Activated CD4-positive, CD25-positive, alpha-beta regulatory T cell (primary cell): ENCODE measurements at places on chromosomes 13 and 19.
A peak's percentile ranks its signal among the peaks of the same experiment; 100 is the strongest.

- DNase-seq: no peak
Observed at GRCh38 chr19:41323430-41324125, 13.6 kb downstream of the CCDC97 start.

GRCh38 chr19:7909471-7910067 lies 5.1 kb upstream of the TGFBR3L start:
- DNase-seq: no peak

GRCh38 chr13:82407321-82407720 lies 1475.0 kb downstream of the SLITRK1 start:
- DNase-seq: no peak

GRCh38 chr19:16032509-16033135 lies 43.7 kb upstream of the TPM4 start:
- no peak for DNase-seq

DNA sequence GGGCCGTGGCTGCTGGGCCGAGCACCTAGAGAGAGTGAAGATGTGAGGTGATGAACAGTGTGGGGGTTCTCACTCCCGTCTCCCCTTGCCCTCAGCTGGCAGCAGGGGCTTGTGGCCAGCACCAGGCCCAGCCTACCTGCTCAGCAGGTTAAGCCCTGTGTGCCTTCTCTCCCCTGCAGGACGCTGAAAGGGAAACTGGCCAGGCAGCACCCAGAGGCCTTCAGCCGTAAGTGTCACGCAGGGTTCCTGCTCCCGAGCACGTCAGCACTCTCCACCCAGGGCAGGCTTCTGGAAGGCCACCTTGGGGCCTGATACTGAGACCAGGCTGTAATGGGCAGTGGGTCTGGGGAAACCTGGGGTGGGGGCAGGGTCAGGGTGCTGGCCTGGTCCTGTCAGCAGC lies 4.7 kb upstream of the UBA52 start:
- DNase-seq: no peak

DNA sequence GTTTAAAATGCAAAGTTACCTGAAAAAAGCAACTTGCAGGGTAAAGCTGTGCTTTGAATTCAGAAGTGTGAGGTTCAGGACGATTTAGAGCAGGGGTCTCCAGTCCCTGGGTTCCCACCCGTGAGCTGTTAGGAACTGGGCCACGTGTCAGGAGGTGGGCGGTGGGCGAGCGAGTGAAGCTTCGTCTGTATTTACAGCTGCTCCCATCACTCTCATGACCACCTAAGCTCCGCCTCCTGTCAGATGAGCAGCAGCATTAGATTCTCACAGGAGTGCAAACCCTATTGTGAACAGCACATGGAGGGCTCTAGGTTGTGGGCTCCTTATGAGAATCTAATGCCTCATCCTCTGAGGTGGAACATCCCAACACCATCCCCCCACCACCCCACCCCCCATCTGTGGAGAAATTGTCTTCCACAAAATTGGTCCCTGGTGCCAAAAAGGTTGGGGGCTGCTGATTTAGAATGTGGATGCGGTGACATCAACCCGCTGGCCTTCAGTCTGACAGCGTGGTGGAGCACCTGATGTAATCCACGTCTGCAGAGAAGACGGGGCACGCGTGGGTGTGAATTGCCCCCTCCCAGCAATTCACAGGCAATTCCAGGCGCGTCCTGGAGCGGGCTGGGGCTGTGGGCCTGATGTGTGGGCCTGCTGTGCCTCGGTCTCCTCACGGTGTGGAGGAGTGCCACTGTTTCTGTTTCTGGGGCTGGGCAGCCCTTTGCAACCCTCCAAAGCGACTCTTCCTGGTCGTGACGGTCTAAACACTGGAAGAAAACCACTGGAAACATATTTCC lies 214.0 kb upstream of the SOX1 start:
- no peak for DNase-seq

DNA sequence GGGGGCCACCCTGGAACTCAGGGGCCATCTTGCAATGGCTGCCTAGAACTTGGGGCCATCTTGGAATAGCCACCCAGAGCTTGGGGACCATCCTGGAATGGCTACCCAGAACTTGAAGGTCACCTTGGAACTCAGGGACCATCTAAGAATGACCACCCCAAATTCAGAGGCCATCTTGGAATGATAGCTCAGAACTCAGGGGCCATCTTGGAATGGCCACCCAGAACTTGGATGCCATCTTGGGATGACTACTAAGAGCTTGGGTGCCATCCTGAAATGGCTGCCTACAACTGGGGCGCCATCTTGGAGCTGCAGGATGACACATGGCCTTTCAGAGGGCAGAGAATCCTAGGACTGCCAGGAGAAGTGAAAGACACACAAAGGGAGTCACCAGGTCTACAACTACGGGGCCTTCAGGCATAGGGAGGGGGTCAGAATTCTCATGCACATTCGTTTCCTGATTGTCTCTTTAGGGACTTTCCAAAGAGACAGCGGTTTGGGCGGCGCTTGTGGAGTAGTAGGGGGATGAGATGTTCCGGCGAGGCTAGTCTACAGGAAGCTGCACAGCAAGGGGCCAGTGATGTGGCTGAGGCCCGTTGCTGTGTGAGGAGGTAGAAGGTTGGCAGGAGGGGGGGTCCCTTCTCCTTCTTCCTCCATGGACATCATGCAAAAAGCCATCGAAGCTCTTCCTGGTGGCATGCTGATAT lies 125.0 kb downstream of the IER2 start:
- no peak for DNase-seq

DNA sequence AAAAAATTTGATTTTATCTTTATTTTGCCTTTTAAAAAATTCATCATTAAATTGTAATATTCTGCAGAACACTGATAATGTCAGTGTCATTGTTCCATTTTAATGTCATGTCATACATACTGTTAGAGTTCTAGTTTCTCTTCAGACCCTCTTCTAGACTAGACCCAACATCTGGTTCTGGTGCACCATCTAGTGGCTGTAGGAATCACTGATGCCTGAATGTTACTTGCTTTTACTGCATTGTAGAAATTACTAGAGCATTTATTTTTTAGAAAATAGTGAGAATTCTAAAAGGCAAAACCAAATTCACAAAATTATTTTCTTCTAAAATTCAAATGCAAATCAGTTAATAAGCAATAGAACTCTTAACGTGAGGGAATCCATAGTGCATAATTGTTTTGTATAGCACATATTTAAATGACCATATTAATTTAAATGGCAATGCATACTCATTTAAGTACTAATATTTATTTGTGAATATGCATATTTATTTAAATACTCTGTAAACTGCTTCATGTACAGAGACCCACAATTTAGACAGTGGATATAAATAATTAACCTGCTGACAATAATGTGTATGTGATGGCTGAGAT lies 425.7 kb downstream of the KLF12 start:
- DNase-seq: peak; percentile 34

GRCh38 chr13:51794964-51795363 lies 9.0 kb downstream of the DHRS12 start:
- no peak for DNase-seq

DNA sequence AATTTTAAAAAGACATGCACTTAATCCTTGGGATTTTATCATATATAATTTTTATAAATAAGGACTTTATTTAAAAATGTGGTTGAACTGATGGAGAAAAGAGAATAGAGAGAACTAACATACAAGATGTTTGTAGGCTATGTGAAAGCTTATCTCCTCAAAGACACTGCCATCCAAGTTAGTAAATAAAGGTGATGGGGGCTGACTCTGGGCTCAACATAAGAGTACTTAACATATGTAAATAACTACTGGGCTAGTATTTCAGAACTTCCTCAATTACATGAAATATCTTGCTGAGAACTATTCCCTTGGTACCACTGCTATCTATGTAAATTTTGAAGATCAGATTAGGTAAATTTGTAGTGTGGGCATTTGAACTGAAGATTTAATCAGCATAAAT lies 1017.3 kb upstream of the PCDH20 start:
- no peak for DNase-seq

DNA sequence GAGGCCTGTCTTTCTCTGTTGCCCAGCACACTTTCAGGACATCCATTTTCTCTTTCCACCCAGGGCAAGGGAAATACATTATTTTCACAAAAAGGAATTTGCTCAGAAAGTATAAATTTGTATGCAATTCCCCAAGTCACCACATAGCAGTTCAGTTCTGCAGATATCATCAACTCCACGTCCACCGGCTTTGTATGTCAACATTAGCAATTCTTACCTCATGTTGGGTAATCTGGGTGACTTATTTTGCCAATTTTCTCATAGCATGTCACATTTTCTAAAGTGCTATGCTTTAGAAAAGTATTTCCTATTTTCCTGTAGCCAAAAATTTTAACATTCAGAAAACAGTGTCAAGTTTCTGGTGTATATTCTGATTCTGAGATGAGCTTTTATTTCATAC lies 501.8 kb downstream of the EFNB2 start:
- DNase-seq: no peak

DNA sequence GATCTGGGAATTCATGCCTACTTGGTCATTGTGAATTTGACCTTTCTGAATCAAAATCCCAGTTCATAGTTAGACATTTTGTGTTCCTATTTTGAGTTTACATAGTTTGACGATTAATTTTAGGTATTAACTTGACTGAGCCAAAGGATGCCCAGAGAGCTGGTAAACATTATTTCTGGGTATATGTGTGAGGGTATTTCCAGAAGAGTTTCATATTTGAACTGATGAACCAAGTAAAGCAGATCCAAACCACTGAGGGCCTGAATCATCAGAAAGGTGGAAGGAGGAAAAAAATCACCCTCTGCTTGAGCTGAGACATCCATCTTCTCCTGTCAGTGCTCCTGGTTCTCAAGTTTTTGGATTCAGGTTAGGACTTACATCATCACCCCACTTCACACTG lies 116.6 kb downstream of the CYSLTR2 start:
- no peak for DNase-seq

DNA sequence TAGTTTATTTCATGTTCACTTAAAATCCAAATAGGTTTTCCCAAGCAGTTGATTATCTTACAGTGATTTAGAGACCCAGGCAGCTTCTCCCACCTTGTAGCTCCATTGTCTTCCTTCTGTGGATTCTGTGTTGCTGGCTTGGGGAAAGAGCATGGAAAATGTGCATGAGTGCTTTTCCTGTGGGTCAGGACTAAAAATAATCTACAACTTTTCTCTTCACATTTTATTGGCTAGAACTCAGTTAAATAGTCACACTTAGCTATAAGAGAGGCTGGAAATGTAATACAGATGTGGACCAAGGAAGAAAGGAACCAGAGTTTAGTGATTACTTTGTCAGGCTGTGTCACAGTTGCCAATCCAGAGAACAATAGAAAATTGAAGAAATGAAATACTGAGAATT lies 198.8 kb downstream of the NBEA start:
- no peak for DNase-seq

GRCh38 chr19:940591-941291 lies 14.9 kb downstream of the ARID3A start:
- peak; percentile 56 for DNase-seq

GRCh38 chr13:31951215-31951678 lies 80.3 kb upstream of the FRY start:
- DNase-seq: no peak

- no peak for DNase-seq
Observed at GRCh38 chr13:107518780-107519179, 696.6 kb downstream of the LIG4 start.

GRCh38 chr13:101424381-101425155 lies 8.3 kb upstream of the NALCN start:
- DNase-seq: no peak

GRCh38 chr19:12485571-12485970 lies 955 bp upstream of the ZNF709 start:
- DNase-seq: no peak

- DNase-seq: peak; percentile 35
Observed at GRCh38 chr13:40069173-40070044, 413.9 kb downstream of the COG6 start.

- DNase-seq: no peak
Observed at GRCh38 chr19:39160523-39160861, 34.9 kb downstream of the PAK4 start.

GRCh38 chr13:99264051-99264450 lies 5.9 kb upstream of the GPR18 start:
- no peak for DNase-seq
